Dermis lymphatic vessel endothelial cell (primary cell): ENCODE measurements at places on chromosomes 5 and 9. TPM values are rescaled to one million over a fixed set of nuclear protein-coding genes. Genes with fewer than 3 reads are reported as not detected.

The DRD1 gene
- not detected in 2 replicates for total RNA-seq

The ANGPTL2 gene
- 7.8 and 21.5 TPM in 2 replicates for total RNA-seq

The SHOC1 gene
- not detected in 2 replicates for total RNA-seq

The FLT4 gene
- total RNA-seq: 283 and 533 TPM in 2 replicates

The ARL10 gene
- total RNA-seq: 7.3 and 9.4 TPM in 2 replicates

The FBLL1 gene
- total RNA-seq: 0.43 and 0.98 TPM in 2 replicates

The PCA3 gene
- total RNA-seq: 0.11 and 0.17 TPM in 2 replicates

The PPP2R2B gene
- not detected in 2 replicates for total RNA-seq

The PCDH12 gene
- total RNA-seq: 18.7 and 43.6 TPM in 2 replicates

The DAB2 gene
- total RNA-seq: 118 and 129 TPM in 2 replicates

The SLC1A3 gene
- total RNA-seq: 0.11 TPM in 1 of 2 replicates, not detected in the other

The SPINK4 gene
- not detected in 2 replicates for total RNA-seq

The PKD2L2 gene
- total RNA-seq: not detected in 2 replicates

The MEGF10 gene
- total RNA-seq: 0.43 and 1.6 TPM in 2 replicates

The DND1 gene
- under 0.01 and 0.09 TPM in 2 replicates for total RNA-seq

The WNT8A gene
- total RNA-seq: not detected in 2 replicates

The PRR16 gene
- total RNA-seq: under 0.01 and 0.11 TPM in 2 replicates

The IFNE gene
- under 0.01 TPM in 1 of 2 replicates, not detected in the other for total RNA-seq

The CFAP90 gene
- total RNA-seq: not detected in 2 replicates

The LCNL1 gene
- total RNA-seq: under 0.01 TPM in 1 of 2 replicates, not detected in the other

The C5orf58 gene
- not detected in 2 replicates for total RNA-seq

The C6 gene
- not detected in 2 replicates for total RNA-seq

The TMEM174 gene
- not detected in 2 replicates for total RNA-seq

The LVRN gene
- 0.09 and 0.22 TPM in 2 replicates for total RNA-seq

The FAM151B gene
- 2.2 and 2.6 TPM in 2 replicates for total RNA-seq

The FGF1 gene
- total RNA-seq: 0.09 and 0.54 TPM in 2 replicates

The PRRX2 gene
- total RNA-seq: 0.17 and 0.33 TPM in 2 replicates

The APBA1 gene
- total RNA-seq: 5.1 and 8.2 TPM in 2 replicates

The NR2F1-AS1 gene
- total RNA-seq: 31.0 and 31.4 TPM in 2 replicates

The SARDH gene
- under 0.01 and 0.11 TPM in 2 replicates for total RNA-seq

The SPOUT1 gene
- total RNA-seq: 14.0 and 15.2 TPM in 2 replicates

The DIPK1B gene
- total RNA-seq: 53.4 and 56.1 TPM in 2 replicates

The CD72 gene
- 0.09 and 0.11 TPM in 2 replicates for total RNA-seq

The ADGRV1 gene
- 0.11 and 0.17 TPM in 2 replicates for total RNA-seq

The STPG3 gene
- total RNA-seq: 0.54 TPM in 1 of 2 replicates, not detected in the other

The SMIM32 gene
- total RNA-seq: not detected in 2 replicates

The HTR4 gene
- total RNA-seq: not detected in 2 replicates

The SCGB3A2 gene
- total RNA-seq: not detected in 2 replicates

The CDH6 gene
- 0.22 TPM in 1 of 2 replicates, not detected in the other for total RNA-seq

The SPATA31A3 gene
- total RNA-seq: not detected in 2 replicates

The CEP72 gene
- 0.87 and 1.9 TPM in 2 replicates for total RNA-seq

The PCDHGA8 gene
- total RNA-seq: 0.54 and 1.5 TPM in 2 replicates
